ENCODE measurements at places on chromosomes 5 and 9. TPM values are rescaled to one million over a fixed set of nuclear protein-coding genes. Genes with fewer than 3 reads are reported as not detected.
A peak's percentile ranks its signal among the peaks of the same experiment; 100 is the strongest.

GRCh38 chr5:172605466-172605865 is 35.6 kb upstream of the NEURL1B start:
- DNase-seq: no peak

GRCh38 chr5:15803280-15803679 is 303.3 kb downstream of the FBXL7 start:
- no peak for DNase-seq

DNA sequence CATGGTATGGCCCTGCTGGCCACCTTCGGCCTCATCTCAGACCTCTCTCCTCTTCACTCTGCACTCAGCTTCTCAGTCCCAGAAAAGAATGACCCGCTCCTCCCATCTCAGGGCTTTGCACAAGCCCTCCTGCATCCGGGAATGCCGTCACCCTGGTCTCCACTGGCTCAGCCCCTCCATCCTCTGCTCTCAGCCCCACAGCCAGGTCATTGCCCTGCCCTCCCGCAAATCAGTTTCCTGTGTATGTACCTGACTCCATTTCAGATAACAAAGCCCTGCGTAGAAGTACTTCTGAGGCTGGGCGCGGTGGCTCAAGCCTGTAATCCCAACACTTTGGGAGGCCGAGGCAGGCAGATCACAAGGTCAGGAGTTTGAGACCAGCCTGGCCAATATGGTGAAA is 28.9 kb upstream of the EEIG1 start:
- no peak for DNase-seq

GRCh38 chr5:62718324-62718723 is 139.7 kb downstream of the LRRC70 start:
- DNase-seq: no peak

GRCh38 chr5:40436535-40437237 is 243.0 kb upstream of the PTGER4 start:
- DNase-seq: no peak

DNA sequence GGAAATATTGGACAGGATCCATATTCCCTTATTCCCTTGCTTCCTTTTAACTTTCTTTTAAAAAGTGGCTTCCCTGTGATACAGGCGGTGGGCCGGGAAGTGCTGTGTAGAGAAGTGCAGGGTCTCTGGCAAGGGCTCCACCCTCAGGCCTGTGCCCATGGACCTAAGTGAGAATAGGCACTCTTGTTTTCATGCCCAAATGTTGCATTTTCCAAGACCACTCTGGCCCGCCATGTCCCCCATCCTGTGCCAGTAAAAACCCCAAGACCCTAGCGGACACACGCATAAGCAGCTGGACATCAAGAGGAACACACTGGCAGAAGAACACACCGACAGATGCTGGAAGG is 193.4 kb downstream of the FBXL7 start:
- no peak for DNase-seq

- no peak for DNase-seq
Observed at GRCh38 chr5:5481206-5481605, 58.7 kb downstream of the ICE1 start.

Gene NUTM2G
- not detected for total RNA-seq

- DNase-seq: no peak
Observed at GRCh38 chr5:57171816-57172465, 1.9 kb upstream of the GPBP1 start.

- DNase-seq: no peak
Observed at GRCh38 chr5:67255881-67256280, 59.3 kb upstream of the CD180 start.

Gene NKD2
- 1.4 TPM for total RNA-seq

GRCh38 chr9:16744394-16744793 is 126.1 kb downstream of the BNC2 start:
- no peak for DNase-seq

DNA sequence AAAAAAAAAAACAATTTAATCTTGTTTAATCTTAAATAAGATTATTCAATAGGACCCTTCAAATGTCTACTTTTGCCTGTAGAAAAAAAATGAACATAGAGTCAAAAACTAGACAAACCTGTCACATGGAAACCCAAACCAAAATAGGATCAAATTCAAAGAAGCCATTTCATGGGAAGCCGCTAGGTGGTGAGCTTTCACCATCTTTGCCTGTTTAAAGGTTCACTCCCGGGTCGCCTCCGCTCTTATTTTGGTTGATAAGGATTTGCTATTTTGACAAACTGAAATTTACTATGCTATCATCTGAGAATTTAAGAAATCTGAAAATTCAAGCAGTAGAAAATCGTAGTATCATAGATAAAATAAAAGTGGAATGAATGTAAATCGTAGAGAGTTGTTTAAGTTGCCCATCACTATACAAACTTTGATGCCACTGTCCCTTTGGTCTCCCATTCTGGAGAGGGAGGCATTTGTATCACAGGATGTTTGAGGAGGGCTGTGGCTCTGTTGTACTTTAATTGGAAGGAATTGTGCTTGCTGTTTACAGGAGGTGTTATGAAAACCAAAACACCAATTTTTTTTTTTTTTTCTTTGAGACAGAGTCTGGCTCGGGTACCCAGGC is 43.5 kb upstream of the DNAH5 start:
- DNase-seq: no peak

- DNase-seq: no peak
Observed at GRCh38 chr9:105053209-105053652, 125.3 kb upstream of the ABCA1 start.

GRCh38 chr5:138159666-138160065 is 18.8 kb downstream of the BRD8 start:
- no peak for DNase-seq

- DNase-seq: peak; percentile 76
Observed at GRCh38 chr5:142874540-142874939, 104.4 kb downstream of the ARHGAP26 start.

- DNase-seq: no peak
Observed at GRCh38 chr5:161190086-161190485, 338.1 kb upstream of the ATP10B start.

DNA sequence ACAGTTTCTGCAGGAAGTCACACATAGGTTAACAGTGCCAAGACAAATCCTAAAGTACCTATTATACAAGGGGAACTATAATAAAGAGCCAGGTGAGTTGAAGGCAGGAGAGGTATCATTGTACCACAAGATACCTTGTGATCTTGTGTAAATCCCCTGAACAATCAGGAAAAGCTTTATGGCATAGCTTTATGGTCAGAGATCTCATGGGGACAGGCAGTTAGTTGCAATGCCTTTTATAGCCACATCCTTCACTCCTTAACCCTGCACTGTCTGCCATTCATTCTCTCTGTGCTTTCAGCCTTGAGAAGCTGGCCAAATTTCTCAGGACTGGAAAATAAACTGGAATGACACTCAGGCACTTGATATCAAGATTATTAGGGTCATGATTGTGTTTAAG is 97.0 kb downstream of the GHR start:
- no peak for DNase-seq

Data from thoracic aorta (tissue), 2 donors.